ENCODE measurements at places on chromosomes 5 and 9. TPM values are rescaled to one million over a fixed set of nuclear protein-coding genes. Genes with fewer than 3 reads are reported as not detected.

DNA sequence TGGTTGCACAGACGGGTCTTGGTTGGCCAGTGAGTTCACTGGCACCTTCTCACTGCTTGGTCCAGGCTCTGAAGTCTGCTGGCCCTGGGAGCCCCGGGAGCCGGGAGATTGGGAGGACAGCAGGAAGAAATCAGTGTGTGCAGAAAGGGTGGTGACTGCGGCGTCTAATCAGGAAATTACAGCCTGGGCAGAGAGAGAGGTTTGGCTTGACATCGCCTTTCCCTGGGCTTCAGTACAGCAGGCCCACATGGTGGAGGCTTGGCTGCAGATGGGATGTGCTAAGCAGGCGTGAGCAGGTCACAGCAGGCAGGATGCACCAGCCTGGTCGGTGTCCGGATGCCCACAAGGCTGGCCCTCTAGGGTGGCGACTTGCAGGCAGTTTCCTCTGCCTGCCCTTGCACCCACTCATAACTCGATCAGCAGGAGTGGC is 17.2 kb downstream of the PITX1 start:
- DNase-seq, result no peak

DNA sequence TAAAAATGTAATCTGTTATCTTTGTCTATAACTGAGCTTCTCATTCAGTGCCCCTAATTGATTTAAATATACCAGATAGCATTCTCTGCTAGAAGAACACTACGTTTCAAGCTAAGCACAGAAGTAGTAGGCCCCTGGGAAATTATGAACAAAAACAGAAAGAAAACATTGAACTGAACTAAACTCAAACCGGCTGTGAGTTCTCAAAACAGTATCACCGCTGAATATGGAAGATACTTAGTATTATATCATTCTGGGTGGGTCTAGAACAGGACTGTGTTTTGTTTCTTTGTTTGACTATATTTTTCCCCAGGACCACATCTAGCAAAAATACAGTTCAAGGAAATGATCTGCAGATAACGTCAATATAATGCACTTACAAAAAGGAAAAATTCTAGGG is 95.1 kb upstream of the HMHB1 start:
- no peak for DNase-seq

DNA sequence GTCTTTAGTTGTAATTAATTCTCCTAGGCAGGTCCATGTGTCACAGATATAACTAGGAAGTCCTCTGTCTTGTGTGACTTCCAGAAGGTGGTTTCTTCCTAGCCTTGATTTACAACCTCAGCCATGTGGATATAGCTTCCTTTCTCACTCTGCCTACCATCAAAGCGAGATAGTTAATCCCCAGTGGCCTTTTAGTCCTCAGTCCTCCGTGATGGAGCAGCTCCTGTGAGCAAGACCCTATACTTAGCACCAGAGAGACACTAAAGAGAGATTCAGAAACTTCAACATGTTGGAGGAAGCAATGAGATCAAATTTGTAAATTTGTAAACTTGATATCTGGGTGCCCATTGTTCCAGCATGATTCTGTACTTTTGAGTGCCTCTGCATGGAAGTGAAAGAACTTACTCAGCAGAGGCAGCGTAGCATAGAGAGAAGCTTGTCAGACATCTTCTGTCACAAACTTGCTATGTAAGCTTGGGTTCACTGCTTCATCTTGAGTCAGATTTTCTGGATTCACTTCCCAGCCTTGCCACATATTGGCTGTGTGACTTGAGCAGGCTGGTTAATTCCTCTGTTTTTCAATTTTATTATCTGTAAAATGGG is 170.2 kb upstream of the NR3C1 start:
- DNase-seq, result no peak

DNA sequence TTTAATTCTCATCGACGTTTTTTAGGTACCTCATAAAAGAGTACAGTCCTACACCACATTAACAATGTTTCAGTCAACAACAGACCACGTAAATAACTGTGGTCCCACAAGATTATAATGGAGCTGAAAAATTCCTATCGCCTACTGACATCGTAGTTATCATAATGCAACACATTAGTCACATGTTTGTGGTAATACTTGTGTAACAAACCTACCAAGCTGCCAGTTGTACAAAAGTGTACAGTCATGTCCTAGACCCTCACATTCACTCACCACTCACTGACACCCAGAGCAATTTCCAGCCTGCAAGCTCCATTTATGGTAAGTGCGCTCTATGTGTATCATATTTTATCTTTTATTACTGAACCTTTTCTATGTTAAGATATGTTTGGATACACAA is 16.8 kb downstream of the GNAQ start:
- DNase-seq, result no peak

Gene IL31RA
- total RNA-seq, result 0.21 TPM

Gene SIT1
- total RNA-seq, result 0.92 TPM

Gene RANBP17
- 16.7 TPM for total RNA-seq

Gene ABO
- 3.9 TPM for total RNA-seq

Gene HMCN2
- total RNA-seq, result 4.7 TPM

Gene AMBP
- 3.7 TPM for total RNA-seq

All from lung (tissue), 17 donors.